ENCODE measurements at places on chromosomes 6 and 20. TPM values are rescaled to one million over a fixed set of nuclear protein-coding genes. Genes with fewer than 3 reads are reported as not detected.

- H3K27me3 ChIP-seq = no peaks in the 10 kb centered on the region
- H3K4me1 ChIP-seq = no peaks in the 10 kb centered on the region
These were observed 10.0 kb downstream of the TXNDC5 start for GRCh38 chr6:7900621-7901020.

DNA sequence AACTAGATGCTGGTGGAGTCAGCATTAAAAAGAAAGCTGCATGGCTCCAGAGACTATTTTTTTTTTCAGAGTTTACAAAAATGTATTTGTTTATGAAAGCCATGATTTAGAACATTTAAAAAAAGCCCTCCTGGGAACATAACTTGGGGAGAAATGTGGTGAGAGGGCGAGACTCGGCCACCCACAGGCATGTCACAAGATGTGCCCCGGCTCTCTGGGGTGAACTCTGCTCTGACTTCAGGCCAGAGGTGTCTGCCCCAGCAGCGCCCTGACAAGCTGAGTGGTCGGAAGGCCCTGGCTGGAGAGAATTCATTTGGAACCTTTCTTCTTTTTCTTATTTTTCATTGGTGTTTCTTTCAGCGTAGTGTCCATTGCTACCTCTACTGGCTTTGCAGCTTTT is 21.7 kb upstream of the RFPL4B start:
- H3K4me1 ChIP-seq = peaks cover 7% of the 10 kb centered on the region
- no peaks in the 10 kb centered on the region for H3K27me3 ChIP-seq
- no peaks in the 10 kb centered on the region for H3K36me3 ChIP-seq
- DNase-seq = no peak
- H3K4me3 ChIP-seq = no peak overlapping the region

GRCh38 chr6:43060034-43060754 is 763 bp downstream of the KLC4 start:
- H3K36me3 ChIP-seq = peaks cover 61% of the 10 kb centered on the region
- peak overlapping the region; percentile 99 for H3K4me3 ChIP-seq
- H3K27ac ChIP-seq = peak overlapping the region; percentile 89
- no peak for DNase-seq
- H3K27me3 ChIP-seq = no peaks in the 10 kb centered on the region
- H3K4me1 ChIP-seq = peaks cover 12% of the 10 kb centered on the region

FGD2 gene
- total RNA-seq = 5.5 TPM

GRCh38 chr20:9454791-9455190 is 59.6 kb upstream of the LAMP5 start:
- H3K27me3 ChIP-seq = no peaks in the 10 kb centered on the region
- no peak for DNase-seq
- H3K4me1 ChIP-seq = no peaks in the 10 kb centered on the region
- H3K4me3 ChIP-seq = no peak overlapping the region
- H3K27ac ChIP-seq = no peak overlapping the region
